ENCODE measurements at places on chromosomes 13 and 19.
A peak's percentile ranks its signal among the peaks of the same experiment; 100 is the strongest.

- DNase-seq = no peak
Measured at GRCh38 chr13:83125791-83126190, 756.5 kb downstream of the SLITRK1 start.

- DNase-seq = no peak
Measured at GRCh38 chr13:75460644-75461043, 21.3 kb downstream of the TBC1D4 start.

DNA sequence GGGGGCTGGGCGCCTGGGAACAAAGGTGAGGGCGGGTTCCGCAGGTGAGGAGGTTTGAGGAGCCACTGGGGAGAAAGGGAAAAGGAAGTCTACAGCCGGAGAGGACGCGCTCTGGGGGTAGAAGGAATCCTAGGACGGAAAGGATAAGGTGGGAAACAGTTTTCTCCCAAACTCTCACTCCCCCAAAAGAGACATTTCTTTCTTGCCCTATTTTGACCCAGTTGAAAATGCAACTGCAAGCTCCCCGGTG is 651 bp upstream of the POLR1D start:
- no peak for DNase-seq

DNA sequence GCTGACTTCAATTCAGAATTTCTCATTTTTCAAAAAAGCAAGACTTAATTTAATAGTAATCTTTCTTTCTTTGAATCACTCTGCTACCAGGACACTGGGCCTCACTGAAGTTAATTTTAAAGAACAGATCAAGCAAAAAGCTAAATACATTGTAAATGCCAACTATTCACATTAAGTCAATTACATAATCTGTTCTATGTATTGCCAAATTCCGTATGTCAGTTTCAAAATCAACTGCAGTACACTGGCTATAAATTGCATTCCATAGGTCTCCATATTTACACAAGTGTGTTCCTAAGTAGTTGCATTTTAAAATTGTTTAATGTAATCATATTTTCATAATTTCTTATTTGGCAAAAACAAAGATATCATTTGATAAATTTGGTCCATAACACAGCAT is 10.1 kb downstream of the FOXO1 start:
- no peak for DNase-seq

GRCh38 chr13:32629313-32629712 is 43.1 kb downstream of the PDS5B start:
- no peak for DNase-seq

GRCh38 chr13:46751811-46752635 is 44.9 kb downstream of the ESD start:
- DNase-seq = peak; percentile 53

- no peak for DNase-seq
Measured at GRCh38 chr19:40642757-40643305, 41.7 kb downstream of the LTBP4 start.

- no peak for DNase-seq
Measured at GRCh38 chr13:111546921-111547675, 226.7 kb downstream of the TEX29 start.

GRCh38 chr13:44768239-44768638 is 192.1 kb upstream of the TSC22D1 start:
- DNase-seq = peak; percentile 41

DNA sequence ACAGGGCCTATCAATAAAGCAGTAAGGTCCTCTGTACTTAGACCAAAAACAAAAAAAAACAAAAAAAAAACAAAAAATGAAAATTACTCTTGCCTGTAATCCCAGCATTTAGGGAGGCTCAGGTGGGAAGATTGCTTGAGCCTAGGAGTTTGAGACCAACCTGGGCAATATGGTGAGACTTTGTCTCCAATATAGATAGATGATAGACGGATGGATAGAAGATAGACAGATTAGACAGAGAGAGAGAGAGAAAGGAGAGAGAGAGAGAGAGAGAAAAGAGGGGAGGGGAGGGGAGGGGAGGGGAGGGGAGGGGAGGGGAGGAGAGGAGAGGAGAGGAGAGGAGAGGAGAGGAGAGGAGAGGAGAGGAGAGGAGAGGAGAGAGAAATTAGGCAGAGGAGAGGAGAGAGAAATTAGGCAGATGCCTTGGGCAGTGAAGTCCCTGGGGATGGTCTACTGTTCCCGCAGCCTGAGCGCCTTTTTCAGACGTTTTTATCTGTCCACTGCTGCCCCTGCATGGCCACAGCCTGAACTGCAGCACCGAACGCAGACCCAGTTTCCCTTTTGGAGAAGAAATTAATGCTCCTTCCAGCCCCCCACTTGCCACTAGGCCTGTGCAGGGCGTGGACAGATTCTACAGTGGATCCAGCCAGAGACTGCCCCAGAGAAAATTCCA is 9.8 kb upstream of the ZNF627 start:
- peak; percentile 81 for DNase-seq

- DNase-seq = no peak
Measured at GRCh38 chr13:34065928-34066327, 248.0 kb downstream of the RFC3 start.

- DNase-seq = peak; percentile 13
Measured at GRCh38 chr19:1324806-1325567, 39.3 kb downstream of the EFNA2 start.

- DNase-seq = no peak
Measured at GRCh38 chr13:63910511-63910910, 2494.9 kb upstream of the PCDH20 start.

DNA sequence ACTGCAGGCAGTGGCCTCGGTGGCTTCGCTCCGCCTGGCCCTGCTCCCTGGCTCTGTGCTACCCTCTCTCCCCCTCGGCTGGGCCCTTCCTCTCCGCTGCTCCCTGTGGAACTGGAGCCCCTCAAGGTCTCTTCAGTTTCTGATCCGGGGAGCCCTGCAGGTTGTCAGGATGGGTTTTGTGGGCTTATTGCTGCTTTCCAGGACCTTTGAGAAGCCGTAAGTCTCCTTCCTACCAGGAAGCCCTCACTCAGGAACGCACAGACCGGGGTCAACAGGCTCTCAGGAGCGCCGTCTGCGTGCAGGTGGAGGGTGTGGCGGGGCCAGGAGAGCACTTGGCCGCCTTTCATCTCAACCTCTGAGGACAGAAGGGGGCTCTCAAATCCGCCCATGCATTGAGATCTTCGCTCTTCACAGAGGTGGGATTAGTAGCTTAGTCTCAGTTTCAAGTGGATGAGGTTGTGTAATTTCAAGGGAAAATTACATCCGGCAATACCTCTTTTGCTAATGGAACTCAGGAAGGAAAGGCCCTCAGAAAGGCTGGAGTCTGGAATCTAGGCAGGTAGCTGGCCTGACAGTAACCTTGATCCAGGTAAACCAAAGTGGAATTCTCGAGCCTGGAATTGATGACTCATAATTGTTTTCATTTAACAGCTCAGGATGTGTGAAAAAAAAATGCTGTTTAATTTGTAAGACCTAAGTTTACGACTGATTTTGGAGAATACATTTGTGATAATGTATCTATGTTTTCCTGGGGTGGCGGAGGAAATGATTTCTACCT is 102.0 kb downstream of the ATP11A start:
- DNase-seq = no peak

- peak; percentile 34 for DNase-seq
Measured at GRCh38 chr13:97124915-97125809, 97.0 kb upstream of the MBNL2 start.

GRCh38 chr19:35832054-35832453 is 19.4 kb upstream of the PRODH2 start:
- no peak for DNase-seq

- no peak for DNase-seq
Measured at GRCh38 chr13:36696410-36697010, 22.7 kb downstream of the SERTM1 start.

DNA sequence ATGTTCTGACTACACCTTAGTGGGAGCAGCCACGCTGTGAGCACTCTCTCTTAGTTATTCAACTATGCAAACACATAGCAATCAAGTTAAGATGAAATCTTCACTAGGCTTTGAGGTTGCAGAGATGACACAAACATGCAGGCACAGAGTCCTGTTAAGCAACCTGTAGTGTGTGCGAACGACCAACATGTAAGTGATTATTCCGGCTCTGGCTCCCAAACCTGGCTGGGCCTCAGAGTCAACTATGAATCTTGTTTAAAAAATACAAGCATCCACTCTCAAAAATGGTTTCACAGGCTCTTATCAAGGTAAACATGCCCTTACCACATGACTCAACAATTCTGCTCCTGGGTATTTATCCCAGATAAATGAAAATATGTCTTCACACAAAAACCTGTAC is 91.4 kb downstream of the IRS2 start:
- DNase-seq = no peak

GRCh38 chr19:41876847-41877832 is at the start of gene CD79A:
CD79A (plus strand) TSS chr19:41877279; CDS start chr19:41877305, 26 bp downstream.
- DNase-seq = no peak

DNA sequence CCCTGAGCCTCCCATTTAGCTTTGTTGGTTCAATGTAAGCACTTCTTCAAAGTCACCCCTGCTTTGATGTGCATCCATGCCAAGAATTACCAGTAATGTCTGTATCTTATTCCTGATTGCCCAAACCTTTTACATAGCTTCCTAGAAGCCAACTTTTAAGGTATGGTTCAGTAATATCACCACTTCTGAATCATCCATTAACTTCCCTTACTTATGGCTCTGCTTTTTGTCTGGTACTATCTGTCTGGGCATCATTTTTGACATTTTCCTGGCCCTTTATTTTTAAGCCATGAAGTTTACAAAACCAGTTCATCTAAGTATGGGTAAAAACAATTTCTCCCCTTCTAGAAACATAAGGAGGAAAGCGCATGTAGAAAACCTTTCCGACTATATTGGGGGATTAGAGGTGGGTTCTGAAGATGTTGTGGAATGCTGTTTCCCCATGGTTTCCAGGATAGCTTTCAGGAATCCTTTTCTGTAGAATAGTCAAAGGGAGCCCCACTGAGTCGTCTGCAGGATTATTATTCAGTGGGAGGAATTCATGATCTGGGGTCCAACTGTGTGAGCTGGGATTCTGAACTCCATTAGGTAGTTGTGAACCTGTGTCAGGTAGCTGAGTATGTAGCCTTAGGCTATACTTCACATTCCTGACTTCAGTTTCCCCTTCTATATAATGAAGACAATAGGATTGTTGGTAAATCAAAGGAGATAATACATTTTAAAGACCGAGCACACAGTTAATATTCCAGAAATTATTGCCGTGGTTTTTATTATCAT is 163.8 kb downstream of the SUCLA2 start:
- DNase-seq = no peak

DNA sequence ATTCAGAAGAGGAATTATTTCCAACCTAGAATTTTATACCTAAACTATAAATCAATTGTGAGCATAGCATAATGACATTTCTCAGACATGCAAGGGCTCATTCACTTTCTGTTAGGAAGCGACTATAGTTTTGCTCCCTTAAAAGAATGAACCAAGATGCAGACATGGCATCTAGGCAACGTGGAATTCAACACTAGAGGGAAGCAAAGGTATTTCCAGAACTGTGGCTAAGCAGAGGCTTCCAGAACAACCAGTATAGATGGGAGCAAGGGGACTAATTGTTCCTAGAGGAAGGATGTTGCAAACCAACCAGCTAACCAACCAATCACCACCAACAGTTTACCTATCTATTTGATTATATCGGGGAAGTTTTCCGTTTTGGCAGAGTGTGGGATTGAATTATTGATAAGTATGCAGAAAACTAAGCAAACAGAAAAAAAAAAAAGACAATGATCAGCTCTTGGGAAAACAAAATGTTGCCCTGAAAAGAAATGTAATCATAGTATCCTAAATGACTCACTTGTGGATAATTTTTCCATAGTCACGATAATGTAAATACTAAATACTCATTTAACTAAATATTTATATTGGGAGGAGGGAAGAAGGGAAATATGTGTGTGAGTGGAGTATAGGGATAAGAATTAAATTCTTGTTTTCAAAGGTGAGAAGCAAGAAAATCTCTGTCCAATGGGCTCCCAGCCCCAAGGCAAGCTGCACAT is 21.1 kb downstream of the ARL11 start:
- DNase-seq = no peak

DNA sequence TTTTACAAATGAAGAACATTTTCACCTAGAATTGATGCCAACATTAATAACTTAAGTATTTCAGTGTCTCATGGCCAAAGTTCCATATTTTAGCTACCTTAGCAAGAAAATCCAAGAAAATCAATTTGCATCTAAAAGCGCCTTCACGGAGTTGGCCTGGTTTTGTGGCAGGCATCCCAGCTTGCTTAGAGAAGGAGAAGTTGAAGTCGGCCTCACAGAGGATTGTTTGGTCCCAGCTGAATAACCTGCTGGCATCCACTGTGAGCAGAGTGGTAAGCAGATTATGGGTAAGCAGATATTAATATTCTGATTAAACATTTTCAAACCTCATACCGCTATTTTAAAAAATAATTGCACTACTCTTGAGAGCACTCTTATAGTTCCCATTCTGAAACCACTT is 62.3 kb upstream of the STARD13 start:
- DNase-seq = no peak

GRCh38 chr19:57886046-57886445 is 2.8 kb downstream of the ZNF814 start:
- no peak for DNase-seq

DNA sequence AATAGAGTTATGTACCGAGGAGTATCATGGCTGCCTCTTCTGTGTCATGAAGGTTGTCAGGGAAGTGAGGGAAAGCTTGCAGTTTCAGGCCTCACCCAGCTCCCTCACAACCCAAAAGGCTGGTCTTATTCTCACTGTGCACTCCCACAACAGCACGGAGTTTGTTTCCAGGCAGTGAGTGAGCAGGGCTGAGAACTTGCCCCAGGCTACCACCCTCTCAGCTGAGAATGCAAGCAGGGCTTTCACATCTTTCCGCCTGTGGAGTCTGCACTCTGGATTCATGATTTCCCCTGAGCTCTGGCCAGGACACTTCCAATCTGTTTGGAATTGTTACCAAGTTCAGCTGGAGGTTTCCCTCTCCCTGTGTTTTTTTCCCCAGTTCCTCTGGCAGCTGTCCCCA is 2284.7 kb upstream of the PCDH20 start:
- no peak for DNase-seq

DNA sequence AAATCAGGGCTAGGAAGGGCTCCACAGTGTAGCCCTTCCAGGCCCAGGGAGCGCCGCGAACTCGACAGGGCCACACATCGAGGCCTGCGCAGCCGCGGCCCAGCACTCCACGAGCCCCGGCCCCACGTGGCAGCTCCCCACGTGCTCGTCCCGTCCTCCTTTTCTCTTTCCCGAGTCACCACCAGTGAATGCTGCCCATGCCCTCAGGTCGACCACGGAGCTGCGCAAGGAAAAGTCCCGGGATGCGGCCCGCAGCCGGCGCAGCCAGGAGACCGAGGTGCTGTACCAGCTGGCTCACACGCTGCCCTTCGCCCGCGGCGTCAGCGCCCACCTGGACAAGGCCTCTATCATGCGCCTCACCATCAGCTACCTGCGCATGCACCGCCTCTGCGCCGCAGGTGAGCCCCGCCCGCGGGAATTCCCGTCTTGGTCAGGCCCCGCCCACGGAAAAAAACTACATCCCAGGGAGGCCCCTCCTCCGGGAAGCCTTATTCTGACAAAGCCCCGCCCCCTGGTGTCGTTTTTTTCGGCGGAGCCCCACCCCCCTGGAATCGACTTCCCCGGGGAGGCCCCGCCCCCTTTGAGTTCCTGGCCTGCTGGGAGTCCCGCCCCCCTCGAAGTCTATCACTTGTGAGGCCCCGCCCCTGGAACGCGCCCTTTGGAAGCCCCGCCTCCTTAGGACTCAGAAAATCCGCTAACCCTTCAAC is 7.0 kb downstream of the HIF3A start:
- DNase-seq = no peak

GRCh38 chr13:27168906-27169657 is 2.5 kb downstream of the USP12 start:
- DNase-seq = no peak
